ENCODE measurements at places on chromosomes 3 and 15.
A peak's percentile ranks its signal among the peaks of the same experiment; 100 is the strongest.

DNA sequence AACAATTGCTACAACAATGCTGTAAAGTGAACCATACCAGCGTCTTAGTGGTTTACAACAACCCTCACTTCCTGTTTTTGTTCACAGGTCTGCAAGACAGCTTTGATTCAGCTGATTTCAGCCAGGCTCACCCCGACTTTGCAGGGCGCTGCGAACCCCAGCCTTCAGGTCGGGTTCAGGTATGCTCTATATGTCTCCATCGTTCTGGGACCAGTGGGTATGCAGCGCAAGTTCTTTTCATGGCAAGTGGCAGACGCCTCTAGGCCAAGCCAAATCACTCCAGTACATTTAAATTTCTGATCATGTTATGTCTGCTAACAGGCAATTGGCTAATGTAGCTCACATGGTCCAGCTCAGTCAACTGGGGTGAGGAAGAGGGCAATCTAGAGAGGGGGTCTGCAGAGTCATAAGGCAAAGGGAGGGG lies 52.4 kb upstream of the RGMA start:
- DNase-seq, result no peak

GRCh38 chr15:72971766-72972165 lies 80.5 kb upstream of the NEO1 start:
- DNase-seq, result no peak

DNA sequence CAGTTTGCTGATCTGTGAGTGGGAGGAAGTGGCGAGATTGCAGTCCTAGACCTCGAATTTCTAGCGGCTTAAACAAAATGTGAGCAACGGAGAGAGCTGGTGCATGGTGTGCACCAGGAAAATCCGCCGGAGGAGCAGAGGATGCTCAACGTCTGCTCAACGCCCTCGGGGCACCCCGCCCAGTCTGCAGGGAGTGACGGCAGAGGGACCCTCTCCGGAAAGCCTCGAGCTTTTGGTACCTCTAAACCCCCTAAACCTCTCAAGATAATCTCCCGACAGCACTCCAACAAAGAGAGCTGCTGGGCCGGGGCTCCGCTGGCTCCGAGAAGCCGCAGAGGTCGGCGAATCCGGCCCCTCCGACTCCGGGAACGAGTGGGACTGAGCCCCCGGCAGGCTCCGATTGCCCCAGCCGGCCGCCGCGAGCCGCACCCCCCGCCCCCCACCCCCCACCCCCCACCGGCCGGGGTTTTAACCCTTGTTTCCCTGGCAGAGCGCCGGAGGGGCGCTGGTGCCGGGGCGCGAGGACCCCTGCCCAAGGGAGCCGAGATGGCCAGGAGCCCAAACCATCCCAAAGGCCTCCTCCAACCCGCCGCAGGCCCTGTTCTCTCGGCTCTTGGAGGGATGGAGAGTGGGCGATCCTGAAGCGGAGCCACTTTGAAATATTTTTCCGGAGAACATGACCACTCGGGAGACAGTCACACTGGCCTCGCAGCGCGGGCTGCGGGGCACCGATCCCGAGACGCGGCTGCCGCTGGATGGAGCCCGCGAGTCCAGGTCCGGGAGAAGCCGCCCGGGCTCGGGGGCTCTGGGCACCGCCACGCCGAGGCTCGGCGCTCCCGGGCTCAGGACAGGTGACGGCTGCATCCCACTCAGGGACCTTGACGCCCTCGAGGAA lies 1.5 kb downstream of the MEGF11 start:
- peak; percentile 56 for DNase-seq

DNA sequence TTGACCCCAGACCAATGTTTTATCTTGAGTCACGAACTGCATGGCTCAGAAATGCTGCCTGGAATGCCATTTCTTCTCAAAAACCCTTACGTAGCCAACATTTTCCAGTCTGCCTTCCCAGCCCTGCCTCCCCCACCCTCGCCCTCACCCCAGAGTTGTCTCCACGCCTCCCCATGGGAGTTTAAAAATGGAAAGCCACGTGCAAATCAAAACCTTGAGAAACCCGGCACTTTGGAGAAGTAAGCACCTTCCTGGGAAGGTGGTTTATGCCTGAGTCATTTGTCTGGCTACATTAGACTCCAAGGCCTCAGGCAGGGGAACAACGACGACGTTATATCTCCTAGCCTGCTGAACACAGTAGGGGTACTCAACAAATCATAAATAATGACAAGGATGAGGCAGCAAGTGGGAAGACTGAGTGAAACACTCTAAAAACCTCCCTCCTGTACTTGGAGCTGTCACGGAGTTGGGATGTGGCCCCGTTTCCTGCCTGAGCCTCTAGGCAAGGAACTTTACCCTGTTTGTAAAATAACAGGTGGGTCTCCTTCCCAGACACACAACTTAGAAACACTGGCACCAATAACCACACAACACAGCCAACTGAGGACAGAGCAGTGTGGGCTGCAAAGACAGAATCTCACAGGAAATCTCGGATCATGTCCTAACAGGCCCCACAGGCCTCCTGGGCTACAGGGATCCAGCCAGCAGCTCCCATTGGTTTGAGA lies 179.1 kb downstream of the NTRK3 start:
- DNase-seq, result no peak

GRCh38 chr15:31344823-31345605 lies 18.4 kb downstream of the KLF13 start:
- DNase-seq, result no peak

- peak; percentile 57 for DNase-seq
Measured at GRCh38 chr3:112341386-112341785, 8.4 kb downstream of the CD200 start.

All from NCI-H226 (cell line).